AG04449 (cell line): ENCODE measurements at places on chromosomes 11 and 22.

GRCh38 chr11:46264976-46265375 lies 12.5 kb upstream of the CREB3L1 start:
- DNase-seq: no peak

DNA sequence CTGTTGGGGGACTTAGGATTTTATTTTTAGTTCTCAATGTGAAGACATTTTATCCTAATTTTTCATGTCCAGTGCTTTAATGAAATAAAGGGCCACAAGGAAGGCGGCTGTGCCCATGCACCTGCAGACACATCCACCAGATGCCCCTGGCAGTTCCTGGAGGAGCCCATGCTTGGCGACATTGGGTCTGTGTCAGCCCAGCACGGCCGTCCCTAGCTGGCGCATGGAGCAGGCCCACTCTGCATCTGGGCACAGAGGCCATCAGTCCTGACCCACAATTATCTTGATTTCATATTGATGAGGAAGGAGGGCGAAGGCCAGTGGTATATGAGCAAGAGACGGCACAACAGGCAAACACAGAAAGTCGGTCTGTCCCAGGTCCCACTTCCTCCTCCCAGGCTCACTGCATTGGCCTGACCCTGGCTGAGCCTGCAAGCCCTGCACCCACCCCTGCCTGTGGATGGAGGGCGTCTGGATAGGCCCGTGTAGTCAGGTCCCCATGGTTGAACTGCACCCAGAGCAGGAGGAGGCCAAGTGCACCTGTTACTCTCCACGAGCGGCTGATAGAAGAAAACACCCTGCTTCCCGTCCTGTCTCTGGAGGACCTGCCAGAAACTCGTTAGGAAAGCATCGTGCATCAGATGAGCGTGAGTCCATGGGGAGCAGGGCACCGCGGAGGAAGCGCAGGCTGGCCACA lies 296.9 kb downstream of the BRD1 start:
- no peak for DNase-seq

- DNase-seq: no peak
Measured at GRCh38 chr11:93063086-93063485, 93.6 kb downstream of the MTNR1B start.

DNA sequence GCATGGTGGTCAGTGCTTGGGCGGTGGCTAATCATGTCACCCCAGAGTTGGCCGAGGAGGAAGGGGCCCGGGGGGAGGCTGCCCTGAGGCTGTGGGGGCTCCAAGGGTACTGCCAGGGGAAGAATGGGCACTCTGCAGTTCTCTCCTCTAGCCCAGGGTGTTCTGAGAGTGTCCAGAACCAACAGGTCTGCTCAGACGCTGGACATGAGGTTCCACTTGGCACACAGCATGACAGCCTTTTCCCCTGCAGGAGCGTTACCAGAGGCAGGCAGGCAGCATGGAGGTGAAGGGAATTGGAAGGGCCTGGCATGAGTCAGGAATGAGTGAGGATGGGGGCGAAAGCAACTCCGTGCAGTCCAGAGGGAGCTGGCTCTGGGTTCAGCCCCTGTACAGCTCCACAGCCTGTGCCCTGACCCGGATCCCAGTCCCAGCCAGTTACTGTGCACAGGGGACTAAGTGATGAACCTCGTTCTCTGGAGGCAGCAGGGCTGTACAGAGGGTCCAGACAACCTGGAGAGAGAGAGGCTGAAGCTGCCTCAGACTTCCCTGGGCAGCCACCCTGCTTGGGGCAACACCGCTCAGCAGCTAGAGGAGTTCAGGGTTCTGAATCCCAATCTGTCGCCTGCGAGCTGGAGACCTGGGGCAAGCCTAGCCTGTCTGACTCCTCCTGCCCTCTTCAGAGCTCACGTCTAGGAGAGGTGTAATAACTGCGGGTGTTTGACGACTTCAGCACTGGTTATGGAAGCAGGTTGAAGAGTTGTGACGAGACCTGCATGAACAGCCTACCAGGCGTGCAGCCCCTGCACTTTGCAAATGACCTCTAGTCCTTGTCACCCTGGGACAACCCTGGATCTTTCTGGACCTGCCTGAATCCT lies 14.7 kb upstream of the TUB start:
- no peak for DNase-seq

DNA sequence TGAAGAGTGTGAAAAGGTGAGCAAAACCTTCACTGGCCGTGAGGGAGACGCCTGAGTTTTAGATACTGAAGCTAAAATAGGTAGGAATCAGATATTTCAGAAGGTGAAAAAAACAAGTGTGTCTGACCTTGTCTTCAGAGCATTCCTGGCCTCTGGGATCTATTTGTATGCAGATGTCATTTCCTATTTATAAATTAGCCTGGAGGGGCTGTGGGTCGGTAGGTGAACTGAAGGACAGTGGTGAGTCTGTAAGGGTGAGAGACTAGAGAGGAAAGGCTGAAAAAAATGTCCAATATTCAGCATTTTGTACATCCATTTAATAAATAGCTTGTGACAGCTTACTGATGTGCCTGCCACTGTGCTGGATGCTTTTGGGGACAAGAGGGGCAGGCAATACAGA lies 302.1 kb downstream of the DDX10 start:
- no peak for DNase-seq

- DNase-seq: no peak
Measured at GRCh38 chr22:27686534-27686933, 115.0 kb downstream of the MN1 start.

GRCh38 chr22:45450101-45450785 lies 36.8 kb downstream of the RIBC2 start:
- DNase-seq: no peak

- no peak for DNase-seq
Measured at GRCh38 chr11:126355324-126355925, at the start of gene ST3GAL4. ST3GAL4 (plus strand) TSS chr11:126355686; CDS start chr11:126406156, 50,470 bp downstream.

GRCh38 chr11:46391186-46391577 lies 394 bp downstream of the CHRM4 start:
- DNase-seq: no peak

DNA sequence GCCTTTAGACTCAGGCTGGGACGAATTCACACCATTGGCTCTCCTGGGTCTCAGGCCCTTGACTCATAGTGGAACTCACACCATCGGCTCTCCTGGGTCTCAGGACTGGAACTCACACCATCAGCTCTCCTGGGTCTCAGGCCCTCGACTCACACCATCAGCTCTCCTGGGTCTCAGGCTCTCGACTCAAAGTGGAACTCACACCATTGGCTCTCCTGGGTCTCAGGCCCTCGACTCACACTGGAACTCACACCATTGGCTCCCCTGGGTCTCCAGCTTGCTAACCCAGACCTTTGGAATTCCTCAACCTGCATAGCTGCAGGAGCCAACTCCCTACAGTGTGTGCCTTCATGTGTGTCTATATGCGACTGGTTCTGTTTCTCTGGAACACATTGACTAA lies 56.7 kb downstream of the SHISAL1 start:
- no peak for DNase-seq

DNA sequence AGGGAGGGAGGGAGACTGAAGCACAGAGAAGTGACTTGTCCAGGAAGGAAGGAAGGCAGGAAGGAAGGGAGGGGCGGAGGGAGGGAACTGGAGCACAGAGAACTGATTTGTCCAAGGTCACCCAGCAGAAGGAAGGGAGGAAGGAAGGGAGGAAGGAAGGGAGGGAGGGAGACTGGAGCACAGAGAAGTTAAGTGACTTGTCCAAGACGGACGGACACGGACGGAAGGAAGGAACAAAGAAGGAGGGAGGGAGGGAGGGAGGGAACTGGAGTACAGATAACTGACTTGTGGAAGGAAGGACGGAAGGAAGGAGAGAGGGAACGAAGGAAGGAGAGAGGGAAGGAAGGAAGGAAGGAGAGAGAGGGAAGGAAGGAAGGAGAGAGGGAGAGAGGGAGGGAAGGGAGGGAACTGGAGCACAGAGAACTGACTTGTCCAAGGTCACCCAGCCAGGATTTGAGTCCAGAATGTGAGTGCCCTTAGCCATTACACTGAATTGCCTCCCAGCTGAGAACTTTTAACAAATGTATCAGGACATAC lies 1.5 kb downstream of the SLC35F2 start:
- no peak for DNase-seq

DNA sequence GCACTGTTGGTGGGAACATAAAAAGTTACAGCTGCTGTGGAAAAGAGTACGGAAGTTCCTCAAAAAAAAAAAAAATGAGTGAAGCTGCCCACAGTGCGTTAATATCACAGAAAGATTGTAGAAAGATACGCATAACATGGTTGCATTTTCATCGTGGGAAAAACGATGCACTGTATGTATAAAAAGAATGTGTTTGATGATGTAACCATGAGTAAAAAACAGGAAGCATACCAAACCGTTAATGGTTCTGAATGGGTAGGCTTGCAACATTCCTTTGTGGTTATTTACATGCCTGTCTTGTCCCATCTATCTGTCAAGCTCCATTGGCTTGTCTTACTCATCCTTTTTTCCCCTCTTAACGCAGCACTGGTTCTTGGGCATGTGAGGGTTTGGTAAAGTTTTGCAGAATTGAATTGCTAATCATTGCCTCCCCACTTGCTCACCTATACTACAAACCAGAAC lies 33.8 kb upstream of the DKK3 start:
- DNase-seq: peak; percentile 98

DNA sequence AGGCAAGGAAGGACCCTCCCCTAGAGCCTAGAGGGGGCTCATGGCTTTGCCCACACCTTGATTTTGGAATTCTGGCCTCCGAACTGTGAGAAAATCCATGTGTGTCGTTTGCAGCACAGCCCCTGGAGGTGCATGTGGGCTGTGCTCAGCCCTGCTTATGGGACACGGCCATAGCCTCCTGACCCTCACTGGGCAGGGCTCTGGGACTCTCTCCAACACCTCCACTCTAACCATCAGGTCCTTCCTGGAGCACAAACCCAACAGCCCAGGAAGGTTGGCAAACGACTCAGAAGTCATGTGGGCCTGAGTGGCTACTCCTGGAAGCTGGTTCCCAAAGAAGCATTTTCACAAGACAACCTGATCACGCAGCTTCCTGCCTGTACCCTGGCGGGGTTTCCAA lies 144.1 kb downstream of the CTTN start:
- DNase-seq: no peak

- DNase-seq: no peak
Measured at GRCh38 chr22:31958625-31959239, 14.4 kb downstream of the YWHAH start.

- DNase-seq: peak; percentile 33
Measured at GRCh38 chr22:43826142-43827002, 14.3 kb upstream of the EFCAB6 start.

DNA sequence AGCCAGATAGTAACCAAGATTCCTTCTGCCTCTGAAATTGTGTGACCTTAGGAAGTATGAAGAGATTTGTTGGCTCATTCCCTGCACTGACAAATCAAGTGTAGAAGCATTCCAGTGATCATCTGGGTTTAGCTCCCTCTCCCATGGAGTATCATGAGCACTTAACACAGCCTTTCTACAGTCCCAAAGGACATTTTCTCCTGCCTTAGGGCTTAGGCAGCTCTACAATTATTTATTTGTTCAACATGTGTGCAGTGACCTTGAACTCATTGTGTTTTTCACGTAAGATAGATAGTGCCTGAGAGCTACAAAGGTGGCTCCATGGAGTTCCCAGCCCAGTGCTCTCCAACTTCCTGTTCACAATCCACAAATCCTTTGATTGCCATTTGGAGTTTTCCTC lies 94.8 kb upstream of the FAT3 start:
- DNase-seq: no peak

DNA sequence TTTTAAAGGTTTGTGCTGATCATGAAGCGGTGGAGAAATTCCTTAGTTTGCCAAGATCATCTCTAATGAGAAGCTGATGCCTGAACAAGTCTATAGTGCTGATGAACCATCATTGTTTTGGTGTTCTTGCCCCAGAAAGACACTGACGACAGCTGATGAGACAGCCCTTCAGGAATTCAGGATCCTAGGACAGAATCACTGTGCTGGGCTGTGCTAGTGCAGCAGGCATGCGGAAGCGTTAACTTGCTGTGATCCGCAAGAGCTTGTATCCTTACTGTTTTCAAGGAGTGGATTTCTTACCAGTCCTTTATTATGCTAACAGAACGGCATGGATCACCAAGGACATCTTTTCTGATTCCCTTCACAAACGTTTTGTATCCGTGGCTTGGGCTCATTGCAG lies 104.1 kb downstream of the TBC1D22A start:
- peak; percentile 82 for DNase-seq

GRCh38 chr22:19755145-19755710 lies 5.3 kb upstream of the TBX1 start:
- DNase-seq: no peak

GRCh38 chr11:118007040-118007439 lies 20.8 kb downstream of the IL10RA start:
- DNase-seq: no peak

DNA sequence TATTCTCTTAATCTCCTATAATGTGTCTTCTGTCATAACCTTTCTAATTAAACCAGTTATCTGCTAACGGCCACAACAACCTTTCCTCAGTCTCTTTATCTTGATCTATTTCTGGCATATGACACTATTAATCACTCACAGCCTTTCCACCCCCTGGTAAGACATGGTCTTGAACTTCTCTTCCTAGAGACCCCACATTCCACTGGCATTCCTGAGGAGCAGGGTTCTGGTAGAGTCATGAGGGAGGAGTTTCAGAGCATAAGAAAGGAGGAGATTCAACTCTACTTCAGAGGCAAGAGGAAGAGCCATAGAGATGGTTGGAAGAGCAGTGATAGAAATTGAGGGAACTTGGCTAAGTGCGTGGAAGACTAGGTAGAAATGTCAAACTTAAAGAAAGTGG lies 325.6 kb downstream of the BLID start:
- DNase-seq: no peak

DNA sequence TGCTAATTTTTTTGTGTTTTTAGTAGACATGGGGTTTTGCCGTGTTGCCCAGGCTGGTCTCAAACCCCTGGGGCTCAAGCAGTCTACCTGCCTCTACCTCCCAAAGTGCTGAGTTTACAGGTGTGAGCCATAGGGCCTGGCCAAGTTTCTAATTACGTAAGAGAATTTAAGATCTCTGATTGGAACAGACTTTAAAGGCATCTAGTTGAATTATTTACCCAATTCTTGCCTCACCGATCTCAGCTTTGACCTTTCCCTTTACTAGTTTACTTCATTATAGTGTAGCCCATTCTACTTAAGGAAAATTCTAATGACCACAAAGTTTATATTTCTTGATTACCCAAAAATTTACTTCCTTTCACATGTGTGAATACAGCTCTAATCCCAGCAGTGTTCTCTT lies 81.6 kb downstream of the YAP1 start:
- DNase-seq: no peak

- DNase-seq: no peak
Measured at GRCh38 chr11:86418106-86418505, 43.4 kb downstream of the CCDC81 start.

GRCh38 chr22:46876357-46876934 lies 114.0 kb downstream of the TBC1D22A start:
- no peak for DNase-seq

GRCh38 chr11:122509899-122510298 lies 145.6 kb upstream of the UBASH3B start:
- no peak for DNase-seq

DNA sequence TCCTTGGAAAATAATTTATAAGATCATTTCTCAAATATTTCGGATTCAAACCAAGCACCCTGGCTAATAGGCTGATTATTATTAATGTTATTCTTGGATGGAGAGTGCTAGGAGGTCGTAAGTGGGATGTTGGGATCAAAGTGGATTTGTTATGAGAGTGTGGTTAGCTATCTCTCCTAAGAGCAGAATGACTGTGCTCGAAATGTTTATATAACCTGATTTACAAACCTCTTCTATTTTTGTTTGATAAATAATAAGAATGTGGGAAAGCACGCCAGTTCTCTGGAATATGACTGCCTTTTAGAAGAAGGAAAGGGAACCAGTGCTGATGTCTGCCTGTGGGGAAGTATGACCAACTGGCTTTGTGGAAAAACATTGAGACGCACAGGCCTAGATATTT lies 527.5 kb downstream of the NTM start:
- DNase-seq: no peak

- peak; percentile 72 for DNase-seq
Measured at GRCh38 chr11:27703481-27703880, 3.2 kb upstream of the BDNF start.
